Progenitor cell of endocrine pancreas (in vitro differentiated cells): ENCODE measurements at places on chromosomes 13 and 19. TPM values are rescaled to one million over a fixed set of nuclear protein-coding genes. Genes with fewer than 3 reads are reported as not detected.

GALP gene
- not detected in 2 replicates for total RNA-seq

ZNF226 gene
- total RNA-seq: 38.2 and 38.7 TPM in 2 replicates

FGF14 gene
- total RNA-seq: 4.6 and 5.0 TPM in 2 replicates

GRCh38 chr19:1862424-1863327, 703 bp downstream of the KLF16 start:
- peak overlapping the region; percentile 82 for H3K4me3 ChIP-seq
- peaks cover 21% of the 10 kb centered on the region for H3K27me3 ChIP-seq
- H3K4me1 ChIP-seq: peaks cover 8% of the 10 kb centered on the region
- no peak for DNase-seq

GRCh38 chr13:91212231-91212630, 135.3 kb upstream of the MIR17HG start:
- peaks cover 1% of the 10 kb centered on the region for H3K4me1 ChIP-seq
- H3K4me3 ChIP-seq: no peak overlapping the region
- H3K27ac ChIP-seq: no peak overlapping the region
- H3K27me3 ChIP-seq: no peaks in the 10 kb centered on the region
- no peaks in the 10 kb centered on the region for H3K36me3 ChIP-seq
- DNase-seq: no peak
